ENCODE measurements at places on chromosomes 5 and 9.

DNA sequence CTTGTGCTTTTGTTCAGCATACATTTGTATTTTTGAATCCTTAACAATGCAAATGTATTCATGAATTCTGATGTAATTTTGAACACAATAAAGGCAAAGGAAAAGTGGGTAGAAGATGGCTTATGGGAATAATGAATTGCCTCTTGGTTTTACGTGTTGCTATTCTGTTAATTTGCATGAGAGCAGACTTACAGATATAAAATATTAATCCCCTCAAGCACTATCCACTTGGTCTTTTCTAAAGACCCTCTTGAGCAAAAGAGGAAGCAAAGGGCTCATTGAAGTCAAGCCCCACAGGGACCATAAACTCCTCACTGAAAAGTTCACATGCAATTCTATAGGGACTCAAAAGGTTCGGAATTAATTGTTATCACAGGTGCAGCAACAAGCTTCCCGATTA lies 51.9 kb downstream of the OSTF1 start:
- no peak for DNase-seq

GRCh38 chr5:21219966-21220365 lies 1232.0 kb upstream of the CDH18 start:
- DNase-seq: no peak

DNA sequence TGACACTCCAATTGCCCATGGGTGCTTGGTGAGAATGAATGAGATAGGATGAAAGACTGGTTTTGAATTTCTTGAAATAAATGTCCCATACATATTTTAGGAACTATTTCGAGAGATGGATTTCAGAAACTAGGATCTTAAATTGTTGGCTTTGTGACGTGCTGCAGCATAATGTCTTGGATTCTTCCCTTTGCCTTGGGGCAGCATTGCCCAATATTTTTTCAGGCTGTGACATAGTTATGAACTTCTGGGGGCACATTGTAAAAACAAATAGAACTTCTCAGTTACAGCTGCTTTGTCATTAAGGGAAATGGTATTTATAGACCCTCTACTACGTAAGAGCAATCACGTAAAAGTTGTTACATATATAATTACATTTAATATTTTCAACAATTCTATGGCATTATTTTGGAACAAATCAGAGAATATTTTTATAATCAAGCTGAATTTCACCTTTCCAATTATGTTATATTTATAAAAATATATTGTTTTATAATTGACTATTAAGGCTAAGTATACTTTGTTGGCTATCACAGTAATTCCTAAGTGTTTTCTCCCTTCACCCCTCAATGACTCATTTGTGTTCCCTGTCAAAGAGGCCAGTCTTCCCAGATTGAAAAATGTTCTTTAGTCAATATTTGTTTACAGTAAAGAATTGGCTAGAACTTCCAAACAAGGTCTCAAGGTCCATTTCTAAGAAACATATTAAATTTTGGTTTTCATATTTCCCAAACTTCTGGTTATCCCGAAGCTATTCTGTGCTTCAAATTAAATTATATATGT lies 1388.3 kb upstream of the ACO1 start:
- DNase-seq: no peak

DNA sequence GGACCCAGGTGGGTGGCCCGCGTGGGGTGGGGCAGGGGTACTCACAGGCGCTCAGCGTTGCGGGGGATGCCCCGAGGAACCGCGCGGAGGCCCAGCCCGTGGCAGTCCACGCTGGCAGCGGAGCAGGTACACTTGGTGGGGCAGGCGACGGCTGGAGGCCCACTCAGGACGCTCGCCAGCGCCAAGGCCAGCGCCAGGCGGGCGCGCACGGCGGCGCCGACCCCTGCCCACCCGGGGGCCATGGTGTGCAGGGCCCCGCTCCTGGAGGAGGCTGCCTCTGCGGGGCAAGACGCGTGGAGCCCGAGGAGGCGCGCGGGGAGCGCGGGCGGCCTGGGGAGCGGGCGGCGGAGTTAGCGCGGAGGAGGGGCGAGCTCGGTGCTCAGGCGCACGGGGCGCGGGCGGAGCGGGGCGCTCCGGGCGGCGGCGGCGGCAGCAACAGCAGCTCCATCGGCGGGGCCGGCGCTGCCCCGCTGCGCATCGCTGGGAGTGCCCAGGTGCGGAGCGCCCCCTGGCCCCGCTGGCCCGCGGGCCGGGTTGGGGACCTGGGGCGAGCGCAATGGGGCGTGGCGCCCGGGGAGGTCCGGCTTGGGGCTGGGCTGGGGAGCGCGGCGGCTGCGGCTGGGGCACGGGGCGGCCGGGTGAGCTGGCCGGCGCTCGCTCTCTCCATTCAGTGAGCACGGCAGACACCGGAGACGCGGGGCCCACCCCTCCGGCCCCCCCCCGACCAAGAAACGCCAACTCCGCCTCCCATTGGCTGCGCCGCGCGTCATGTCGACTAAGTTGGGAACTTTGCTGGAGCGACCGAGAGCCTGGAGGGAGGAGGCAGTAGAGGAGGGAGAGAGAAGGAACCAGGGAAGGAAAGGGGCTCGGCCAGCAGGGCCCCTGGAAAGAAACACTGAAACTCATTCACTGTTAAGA lies at the start of gene SLIT3:
SLIT3 (minus strand) TSS at position 672 of the 918 bp plus-strand sequence; CDS start at position 242, 430 bp downstream.
- peak; percentile 42 for DNase-seq

- no peak for DNase-seq
Measured at GRCh38 chr9:125884218-125884595, 137.0 kb downstream of the PBX3 start.

- no peak for DNase-seq
Measured at GRCh38 chr5:113510836-113511451, 2.5 kb upstream of the YTHDC2 start.

GRCh38 chr5:151630088-151630487 lies 39.0 kb upstream of the FAT2 start:
- DNase-seq: no peak

DNA sequence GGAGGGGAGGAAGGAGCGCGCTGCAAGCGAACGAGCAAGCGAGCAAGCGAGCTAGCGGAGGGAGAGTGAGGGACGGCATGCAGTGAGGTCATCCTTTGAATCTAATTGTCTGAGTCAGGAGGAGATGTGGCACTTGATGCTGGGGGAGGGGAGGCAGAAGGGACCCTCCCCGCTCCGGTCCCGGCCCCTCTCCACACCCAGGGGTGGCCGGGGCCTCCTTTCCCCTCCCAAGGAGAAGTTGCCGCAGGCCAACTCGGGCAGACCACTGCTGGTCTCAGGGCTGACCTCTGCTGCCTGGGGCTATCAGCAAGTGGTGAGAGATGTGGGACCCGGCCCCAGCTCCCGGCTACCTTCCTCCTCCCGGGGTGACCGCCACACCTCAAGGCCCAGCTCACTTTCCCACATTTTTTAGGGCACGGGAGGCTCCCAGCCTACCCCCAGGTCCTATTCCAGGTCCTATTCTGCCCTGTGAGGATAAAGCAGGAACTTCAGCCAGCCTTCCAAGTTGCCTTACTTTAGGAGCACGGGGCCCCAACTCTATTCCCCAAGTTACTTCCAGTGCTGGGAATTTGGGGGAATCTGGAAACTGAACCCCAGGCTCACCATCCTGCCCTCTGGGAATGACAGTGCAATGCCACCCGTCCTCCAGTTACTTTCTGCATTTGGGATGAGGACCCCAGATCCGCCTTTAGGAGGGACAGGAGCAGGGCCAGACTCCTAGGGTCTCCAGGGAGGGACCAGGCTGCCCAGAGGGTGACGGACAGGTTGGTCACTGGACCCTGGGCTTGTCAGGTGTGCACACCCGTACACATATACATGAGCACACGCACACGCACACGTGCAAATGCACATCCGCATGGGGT lies 11.1 kb downstream of the CNTFR start:
- no peak for DNase-seq

DNA sequence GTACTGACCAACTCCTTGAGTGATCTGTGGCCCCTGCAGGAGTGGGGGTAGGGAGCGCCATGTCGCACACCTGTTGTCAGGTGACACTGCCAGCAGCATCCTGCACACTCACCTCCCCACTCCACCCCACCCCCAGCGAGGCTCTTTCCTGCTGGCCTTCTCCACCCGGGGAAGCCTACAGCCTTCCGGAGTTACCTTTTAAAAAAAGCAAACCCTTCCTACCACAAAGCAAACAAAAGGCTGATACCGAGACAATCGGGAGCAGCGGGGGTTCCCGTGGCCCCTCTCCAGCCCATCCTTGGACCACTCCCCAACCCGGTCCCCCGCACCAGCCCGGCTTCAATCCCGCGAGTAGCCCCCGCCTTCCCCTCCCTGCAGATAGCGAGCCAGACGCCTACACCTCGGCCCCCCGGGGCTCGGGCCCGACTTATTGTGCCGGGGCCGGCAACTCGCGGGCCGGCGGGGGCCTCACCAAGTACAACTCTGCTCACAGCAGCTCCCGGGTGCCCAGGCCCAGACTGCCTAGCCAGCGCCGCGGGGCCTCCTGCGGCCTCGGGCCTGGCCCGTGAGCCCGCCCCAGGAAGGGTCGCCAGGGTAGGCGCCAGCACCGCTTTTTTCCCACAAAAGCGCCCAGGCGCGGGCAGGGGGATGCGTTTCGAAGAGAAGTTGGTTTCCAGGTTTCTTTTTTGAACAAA lies 724 bp downstream of the MACROH2A1 start:
- no peak for DNase-seq

- DNase-seq: no peak
Measured at GRCh38 chr5:150159741-150160179, 4.1 kb upstream of the PDGFRB start.

DNA sequence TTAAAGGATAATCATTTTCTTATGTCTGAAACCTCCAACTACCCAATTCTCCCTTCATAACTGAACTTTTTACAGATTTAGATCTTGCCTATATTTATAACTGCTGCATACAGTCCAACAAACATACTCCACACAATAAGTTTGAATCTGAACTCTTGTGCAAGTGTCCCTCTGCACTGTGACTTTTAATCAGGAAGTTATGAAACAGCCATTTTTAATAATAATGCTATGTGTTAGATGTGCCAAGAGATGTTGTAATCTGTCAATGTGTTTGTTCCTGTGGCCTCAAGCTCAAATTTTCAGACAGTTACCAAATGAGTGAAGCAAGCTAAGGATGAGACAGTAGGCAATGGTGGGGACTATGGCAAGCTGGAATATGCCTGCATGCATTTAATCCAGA lies 57.6 kb upstream of the MTAP start:
- no peak for DNase-seq

DNA sequence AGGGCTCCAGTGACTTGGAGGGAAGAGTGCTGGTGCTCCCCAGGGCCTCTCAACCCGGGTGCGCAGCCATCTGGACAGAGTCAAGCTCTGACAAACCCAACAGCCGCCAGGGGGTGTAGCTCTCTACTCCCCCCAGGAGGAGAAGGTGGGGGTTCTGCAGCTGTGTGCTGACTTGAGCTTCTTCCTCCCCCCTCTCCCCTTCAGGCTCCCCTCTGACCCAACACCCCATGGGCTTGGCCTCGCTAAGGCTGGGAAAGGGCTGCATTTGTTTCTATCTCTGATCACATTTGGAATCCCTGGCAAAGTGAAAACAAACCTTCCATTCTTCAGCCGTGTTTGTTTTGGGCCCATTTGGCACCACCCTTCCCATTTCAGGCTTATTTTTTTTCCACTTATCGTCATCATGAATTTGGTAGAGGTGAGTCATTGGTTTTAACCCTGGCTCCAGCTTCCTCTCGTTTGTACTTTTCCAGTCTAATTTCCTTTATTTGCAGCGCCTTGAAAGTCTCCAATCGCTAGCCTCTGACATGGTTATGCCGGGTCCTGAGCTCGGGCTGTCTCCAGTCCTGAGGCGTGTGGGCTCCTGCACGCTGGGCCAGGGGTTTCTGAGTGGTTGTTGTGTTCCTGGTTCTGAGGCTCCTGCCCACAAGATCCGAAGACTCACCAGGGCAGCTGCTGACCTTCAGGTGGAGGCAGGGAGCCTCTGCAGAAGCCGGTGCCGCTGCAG lies 36.1 kb downstream of the DAP start:
- no peak for DNase-seq

- DNase-seq: no peak
Measured at GRCh38 chr5:11998397-11998796, 94.2 kb upstream of the CTNND2 start.

GRCh38 chr5:160198841-160199409 lies 30.4 kb upstream of the FABP6 start:
- no peak for DNase-seq

- no peak for DNase-seq
Measured at GRCh38 chr5:154654486-154655371, 100.4 kb upstream of the LARP1 start.

DNA sequence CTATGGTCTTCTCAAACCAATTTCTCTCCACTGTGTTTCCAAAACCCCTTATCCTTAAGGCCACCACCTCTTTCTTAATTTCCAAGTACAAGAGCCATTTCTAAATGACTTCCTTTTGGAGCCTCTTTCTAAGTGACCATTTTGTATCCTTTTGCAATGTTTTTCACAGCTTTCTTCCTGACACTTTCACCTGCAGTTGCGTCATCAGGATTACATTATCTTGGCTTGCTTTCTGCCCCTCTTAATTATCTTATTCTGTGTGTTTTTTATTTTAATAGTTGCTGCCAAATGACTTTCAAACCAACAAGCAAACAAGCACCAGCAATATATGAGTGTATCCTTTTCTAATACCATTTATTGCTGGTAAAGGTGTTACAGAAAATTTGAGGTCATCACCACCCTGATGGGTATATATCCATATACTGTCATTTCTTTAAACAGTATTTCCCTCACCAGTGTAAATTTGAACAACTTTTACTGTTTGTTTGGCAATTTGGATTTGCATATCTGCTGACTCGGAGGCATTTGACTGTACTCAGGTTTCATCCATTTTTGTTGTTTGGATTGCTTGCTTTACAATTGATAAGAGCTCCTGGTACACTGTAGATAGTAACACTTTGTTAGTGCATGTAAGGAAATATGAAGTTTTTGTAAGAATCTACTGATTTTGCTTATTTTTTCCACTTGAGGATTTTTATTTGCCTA lies 5.4 kb upstream of the ANXA1 start:
- no peak for DNase-seq

GRCh38 chr9:98501819-98502218 lies 206.9 kb downstream of the GABBR2 start:
- DNase-seq: no peak

DNA sequence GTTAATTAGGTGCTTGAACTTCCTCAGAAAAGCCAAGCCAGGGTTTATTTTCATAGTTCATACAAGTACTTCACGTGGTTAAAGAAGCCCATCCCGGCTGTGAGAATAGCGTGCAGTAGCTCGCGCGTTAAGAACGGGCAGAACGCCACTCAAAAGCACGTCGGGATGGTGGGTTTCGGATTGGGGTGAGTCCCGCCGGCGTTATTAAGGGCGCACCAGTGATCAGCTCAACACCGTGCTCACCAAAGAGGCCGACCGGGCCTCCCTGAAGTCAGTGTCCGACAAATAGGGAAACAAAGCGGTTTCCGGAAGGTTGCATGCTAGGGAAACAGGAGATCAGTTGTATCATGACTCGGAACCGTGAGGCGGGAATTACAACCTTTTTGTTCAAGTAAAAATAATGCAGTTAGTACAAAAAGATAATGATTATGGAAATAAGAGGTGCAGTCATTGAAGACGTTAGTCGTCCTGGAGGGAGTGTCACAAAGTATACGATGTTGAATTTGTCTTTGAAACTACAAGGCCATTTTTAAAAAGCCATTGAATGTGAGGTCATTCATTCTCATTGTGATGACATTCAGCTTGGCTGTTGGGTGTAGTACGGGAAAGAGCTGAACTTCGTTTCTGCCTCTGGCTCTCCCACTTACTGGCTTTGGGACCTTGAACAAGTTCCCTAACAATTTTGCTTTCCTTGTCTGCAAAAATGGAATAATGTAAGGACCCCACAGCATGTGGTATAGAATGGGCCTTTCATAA lies 992 bp downstream of the SETD9 start:
- DNase-seq: no peak

GRCh38 chr5:39177631-39177964 lies 41.8 kb downstream of the FYB1 start:
- no peak for DNase-seq

Data from anterior cingulate cortex (tissue), 58 donors.